ENCODE measurements at places on chromosomes 5 and 9.

DNA sequence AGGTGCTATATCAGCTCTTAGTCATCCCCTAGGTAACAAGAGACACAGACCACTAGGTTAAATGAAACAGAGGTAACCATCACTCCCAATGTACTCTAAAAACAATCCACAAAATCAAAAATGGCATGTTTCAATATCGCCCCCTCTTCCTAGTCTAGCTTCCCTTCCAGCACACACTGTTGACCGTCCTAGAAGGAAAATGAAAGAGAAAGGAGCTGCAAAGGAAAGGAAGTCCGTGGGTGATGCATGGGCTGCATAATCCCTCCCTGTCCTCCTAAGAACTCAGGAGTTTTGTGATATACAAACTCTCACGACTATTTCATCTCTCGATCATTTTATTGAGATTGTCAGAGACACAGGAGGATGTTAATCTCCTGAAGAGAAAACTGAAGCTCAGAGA, 101.6 kb downstream of the RFK start:
- DNase-seq, result no peak

DNA sequence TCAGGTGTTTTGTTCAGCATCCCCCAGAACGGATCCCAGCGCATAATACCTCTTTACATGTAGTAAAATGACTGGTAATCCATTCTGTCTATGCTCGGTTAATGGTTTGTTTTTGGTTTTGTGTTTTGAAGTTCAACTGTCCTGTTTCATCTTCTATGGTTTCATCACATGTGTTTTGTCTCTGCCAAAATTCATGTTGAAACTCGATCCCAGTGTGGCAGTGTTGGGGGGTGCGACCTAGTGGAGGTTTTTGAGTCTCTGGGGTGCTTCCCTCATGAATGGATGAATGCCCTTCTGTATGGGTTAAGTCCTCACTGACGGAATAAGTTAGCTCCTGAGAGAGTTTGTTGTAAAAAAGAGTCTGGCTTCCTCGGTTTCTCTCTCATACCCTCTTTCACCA, 317.4 kb downstream of the KDM4C start:
- DNase-seq, result no peak

DNA sequence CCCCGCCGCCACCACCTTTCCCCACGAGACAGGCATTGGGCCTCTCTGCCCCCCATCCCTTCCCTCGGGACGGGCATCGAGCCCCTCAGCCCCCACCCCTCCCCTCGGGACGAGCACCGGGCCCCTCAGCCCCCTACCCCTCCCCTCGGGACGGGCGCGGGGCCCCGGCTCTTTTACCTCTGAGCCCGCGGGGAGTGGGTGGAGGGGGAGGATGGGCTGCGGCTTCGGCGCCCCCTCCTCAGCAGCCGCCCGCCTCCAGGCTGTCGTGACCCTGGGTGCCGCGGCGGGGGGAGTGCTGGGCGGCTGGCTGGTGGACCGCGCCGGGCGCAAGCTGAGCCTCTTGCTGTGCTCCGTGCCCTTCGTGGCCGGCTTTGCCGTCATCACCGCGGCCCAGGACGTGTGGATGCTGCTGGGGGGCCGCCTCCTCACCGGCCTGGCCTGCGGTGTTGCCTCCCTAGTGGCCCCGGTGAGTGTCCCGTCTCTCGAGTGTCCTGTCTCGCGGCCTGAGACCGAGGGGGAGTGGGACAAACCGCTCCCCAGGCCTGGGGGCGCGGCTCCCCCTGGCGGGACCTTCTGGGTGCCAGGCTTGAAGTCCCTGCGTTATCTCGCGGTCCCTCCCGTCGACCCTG, 791 bp downstream of the SLC2A8 start:
- DNase-seq, result peak; percentile 20

DNA sequence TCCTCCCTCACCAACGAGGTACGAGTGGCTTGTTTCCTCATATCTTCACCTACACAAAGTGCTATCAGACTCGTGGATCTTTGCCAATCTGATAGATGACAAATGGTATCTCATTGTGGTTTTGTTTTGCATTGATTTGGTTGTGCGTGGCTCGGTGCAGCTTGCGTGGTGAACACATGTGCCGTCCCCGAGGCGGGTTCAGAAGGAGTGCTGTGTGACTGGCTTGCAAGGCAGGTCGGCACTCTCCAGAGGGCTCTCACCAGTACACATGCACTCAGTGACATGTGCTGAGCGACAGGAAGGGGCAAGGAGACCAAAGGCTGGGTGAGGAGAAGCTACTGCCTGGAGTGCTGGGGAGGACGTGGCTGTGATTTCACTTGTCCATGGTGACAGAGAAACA, 95.3 kb upstream of the PITX1 start:
- DNase-seq, result no peak

DNA sequence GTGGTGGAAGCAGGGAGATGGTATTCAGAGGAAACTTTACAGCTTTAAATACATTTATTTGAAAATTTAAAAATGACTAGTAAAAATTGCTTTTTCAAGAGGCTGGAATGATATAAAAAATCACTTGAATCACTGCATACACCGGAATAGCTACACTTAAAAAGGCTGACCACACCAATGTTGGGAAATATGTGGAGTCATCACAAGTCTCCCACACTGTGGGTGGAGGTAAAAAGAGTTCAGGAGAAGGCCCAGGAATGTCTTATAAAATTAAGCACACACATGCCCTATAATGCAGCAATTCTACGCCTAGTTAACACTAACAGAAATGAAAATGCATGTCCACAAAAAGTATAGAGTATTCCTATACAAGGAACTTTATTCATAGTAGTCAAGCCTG, 198.1 kb downstream of the ROR2 start:
- peak; percentile 76 for DNase-seq

Measured in fibroblast of pulmonary artery (primary cell).